Tibial artery (tissue), 4 donors: ENCODE measurements at places on chromosomes 7 and 10.

DNA sequence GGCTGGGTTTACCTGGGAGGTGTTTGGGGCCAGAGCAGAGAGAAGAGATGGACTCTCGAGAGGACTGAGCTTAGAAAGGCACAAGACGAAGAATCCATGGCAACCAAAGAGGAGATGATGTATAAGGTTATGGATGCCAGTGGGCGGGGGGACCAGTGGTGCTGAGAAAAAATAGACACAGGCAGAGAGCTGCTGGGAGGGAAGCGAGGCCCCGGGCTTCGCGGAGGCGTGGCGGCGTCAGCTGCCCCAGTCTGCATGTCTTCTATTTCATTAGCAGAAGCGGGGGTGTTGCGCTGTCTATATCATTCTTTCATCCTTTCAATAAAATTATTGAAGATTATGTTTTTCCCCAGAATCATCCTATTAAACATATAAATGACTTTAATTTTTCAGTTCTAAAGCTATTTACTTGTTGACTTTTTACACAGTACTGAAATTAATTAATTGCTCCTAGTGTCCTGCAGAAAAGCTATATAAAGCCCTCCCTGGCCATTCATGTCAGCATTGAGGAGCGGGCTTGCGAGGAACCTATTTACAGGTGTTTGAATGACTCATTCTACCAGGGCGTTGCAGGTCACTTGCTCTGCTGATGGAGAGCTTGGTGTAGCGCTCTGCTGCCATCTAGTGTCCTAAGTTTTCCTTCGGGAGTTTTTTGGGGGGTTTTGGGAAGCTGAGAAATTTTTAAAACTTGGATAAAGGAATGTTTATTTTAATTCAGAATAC is 42.9 kb upstream of the BHLHA15 start:
- DNase-seq = no peak

GRCh38 chr7:28586736-28587135 is 174.4 kb downstream of the CREB5 start:
- DNase-seq = no peak

- no peak for DNase-seq
Measured at GRCh38 chr7:143974459-143974858, 19.8 kb downstream of the OR2F1 start.

GRCh38 chr7:50189371-50189770 is 96.3 kb upstream of the ZPBP start:
- no peak for DNase-seq

DNA sequence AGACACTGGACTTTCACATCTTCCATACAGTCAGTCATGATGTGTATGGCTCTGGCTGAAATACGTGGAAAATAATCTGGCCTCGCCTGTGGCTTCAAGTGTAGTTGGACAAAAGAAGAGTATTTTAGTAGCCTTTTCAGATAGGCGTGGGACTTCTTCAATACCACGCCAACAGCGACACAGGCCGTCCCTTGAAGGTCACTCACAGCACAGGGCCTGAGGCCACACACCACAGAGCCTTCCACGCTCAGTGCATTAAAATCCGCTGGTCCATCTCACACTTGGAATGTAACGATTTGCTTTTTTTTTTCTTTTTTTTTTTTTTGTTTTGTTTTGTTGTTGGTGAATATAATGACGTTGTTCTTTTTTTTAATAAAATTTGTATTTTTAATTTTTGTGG is 51.8 kb upstream of the SUN1 start:
- DNase-seq = no peak

- DNase-seq = no peak
Measured at GRCh38 chr7:131183611-131184119, 144.0 kb upstream of the MKLN1 start.

DNA sequence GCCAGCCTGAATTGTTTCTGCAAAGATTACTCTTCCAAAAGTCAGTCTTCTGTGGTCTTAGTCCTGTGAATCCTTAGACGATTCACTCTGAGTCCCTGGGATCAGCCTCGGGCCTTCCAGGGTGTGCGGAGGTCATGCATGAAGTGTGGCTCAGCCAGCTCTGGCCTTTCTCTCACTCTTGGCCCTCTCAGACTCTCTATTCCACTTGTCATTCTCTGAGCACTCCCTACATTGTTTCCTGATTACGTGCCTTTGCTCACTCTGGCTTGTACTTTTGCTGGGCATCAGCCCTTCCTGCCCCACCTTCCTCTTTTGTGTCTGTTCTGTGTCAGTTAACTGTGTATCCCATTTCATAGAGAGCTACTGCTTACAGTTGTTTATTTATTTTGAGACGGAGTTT is 36.0 kb downstream of the CCNY start:
- DNase-seq = no peak

DNA sequence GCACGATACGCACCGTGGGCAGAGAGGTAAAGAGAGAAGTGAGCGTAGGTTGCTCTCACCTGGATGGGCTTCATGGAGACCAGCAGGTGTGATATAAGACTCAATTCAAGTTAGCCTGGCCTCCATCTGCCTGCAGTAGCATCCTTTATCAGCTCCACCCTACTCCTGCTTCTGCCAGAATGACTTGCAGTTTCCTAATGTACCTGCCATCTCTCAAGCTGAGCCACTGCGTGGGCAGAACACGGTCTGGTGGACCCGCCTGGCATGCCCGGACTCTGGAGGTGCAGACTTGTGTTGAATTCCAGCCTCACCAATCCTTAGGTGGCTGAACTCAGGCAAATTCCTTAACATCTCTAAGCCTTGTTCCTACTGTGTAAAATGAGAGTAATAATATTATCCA is 64.3 kb downstream of the STEAP1B start:
- DNase-seq = no peak

GRCh38 chr10:108633046-108633445 is 1290.3 kb downstream of the XPNPEP1 start:
- DNase-seq = no peak

DNA sequence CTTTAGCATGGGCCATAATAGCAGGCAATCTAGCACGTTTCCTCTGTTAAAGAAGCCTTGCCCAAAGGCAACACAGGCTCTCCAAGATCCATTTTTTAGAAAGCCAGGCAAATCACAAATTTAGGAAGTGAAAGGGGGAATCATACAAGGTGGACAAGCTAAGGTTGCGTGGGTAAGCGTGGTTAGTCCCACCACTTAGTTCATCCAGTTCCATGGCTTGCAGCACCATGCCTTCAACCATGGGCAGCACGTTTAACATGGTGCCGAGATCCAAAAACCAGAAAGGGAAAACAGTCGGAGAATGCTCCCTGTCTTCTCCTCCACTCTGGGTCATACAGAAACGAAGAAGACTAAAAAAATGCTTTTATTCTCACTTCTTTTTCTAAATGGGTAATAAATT is 234.4 kb upstream of the IMMP2L start:
- no peak for DNase-seq

DNA sequence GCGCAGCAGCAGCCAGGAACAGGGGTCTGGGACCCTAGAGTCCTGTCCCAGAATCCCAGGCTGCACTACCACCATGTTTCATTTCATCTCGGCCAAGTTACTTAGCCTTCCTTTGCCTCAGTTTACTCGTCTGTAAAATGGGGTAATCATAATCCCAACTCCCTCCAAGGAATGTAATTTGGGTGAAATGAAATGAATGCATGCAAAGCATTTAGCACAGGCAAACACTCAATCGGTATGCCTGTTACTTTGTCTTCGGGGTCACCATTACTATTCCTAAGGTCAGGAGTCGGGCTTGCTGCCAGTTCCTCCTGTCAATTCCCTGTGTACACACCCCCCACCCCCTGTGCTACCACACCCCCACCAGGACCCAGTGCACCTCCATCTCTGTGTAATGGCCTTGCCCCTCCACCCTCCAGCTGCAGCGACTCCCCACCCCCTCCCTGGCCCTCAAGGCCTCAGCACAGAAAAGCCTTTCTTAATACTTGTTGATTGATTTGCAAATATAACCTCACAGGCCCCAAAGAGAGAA is 1.7 kb downstream of the TNS3 start:
- DNase-seq = no peak

DNA sequence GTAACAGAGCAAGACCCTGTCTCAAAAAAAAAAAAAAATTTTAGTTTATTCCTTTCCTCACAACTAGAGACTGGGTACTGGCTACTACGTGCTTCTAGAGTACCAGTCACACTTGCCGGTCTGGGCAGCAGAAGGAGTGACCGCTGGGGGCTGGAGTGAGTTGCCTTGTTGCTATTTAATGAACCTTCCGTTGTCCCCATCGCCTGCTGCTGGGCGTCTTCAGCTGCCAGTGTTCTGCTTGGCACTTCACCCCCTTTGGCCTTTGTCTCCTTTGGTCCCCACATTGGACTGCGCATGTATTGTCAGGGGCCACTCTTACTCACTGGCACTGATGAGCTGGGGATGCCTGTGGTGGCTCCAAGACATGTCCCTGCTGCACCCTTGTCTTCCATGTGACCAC is 110.6 kb downstream of the CLEC2L start:
- no peak for DNase-seq

DNA sequence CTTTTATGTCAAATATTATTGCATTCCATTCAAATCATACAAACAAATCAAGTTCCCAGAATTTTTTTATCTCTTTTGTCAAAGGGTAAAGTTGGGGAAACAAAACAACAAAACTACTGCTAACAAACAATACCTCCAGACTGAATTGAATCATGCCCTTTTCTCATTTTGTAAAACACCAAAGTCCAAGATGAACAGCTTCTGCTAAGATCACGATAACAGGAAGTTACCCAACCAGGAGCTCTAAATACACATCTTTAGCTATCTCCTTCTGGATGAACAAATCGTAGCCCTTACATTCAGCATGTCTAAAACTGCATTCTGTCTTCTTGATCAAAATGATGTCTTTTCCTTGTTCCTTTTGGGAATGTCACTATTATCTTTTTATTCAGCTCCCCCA is 97.4 kb downstream of the CTTNBP2 start:
- no peak for DNase-seq

DNA sequence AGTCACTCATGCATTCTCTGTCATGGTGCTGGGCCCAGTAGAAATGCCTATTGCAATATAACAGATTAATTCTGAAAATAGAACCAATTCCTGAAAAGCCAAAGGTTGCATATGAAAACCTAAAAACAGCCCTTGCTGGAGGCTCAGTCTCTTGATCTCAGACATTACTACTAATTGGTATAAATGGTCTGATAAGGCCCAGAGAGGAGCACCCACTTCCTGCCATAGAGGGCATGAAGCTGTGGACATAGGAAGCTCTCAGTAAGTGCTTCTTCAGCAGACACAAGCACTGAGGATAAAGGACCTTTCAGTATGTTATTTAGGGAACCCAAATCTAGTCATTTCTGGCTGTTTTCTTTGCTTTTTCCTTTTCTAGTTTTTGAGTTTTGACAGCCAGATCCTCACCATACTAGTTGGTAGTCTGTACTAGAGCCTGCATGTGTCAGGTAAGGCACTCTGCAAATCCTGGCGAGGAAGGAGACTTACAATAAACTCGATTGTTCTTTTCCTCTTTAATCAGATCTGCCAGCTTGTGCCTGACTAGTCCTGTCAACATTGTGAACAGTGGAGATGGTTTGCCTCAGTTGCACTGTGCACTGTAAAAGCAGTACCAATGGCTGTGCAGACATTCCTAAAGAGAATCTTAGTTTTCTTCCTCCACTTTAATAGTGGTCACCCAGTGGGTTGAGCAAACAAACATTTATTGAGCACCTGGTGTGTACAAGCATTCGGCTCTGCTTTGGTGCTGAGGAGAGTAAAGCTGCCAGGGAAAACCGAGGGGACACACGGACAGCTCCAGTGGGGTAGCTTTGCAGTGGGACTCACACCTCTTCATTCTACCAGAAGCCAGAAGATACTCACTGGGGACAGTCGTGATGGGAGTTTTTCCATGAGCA is 140.9 kb downstream of the CHN2 start:
- DNase-seq = no peak

DNA sequence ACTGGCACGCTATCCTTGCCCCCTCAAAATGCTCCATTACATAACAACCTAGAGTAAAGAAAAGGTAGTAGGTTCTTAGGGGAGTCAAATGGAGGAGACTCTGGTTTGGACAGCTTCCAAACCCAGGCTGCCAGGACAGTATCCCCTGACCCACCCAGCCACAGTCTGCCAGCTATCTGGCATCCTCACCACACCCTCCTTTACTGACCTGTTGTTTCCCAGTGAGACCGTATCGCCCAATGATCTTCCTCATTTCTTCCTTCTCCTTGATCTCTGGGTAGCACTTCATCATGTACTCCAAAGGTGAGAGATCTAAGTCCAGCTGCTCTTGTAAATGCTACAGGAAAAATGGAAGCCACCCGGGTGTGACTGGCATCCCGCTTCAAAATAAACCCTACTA is 5.1 kb upstream of the H2BK1 start:
- DNase-seq = no peak

DNA sequence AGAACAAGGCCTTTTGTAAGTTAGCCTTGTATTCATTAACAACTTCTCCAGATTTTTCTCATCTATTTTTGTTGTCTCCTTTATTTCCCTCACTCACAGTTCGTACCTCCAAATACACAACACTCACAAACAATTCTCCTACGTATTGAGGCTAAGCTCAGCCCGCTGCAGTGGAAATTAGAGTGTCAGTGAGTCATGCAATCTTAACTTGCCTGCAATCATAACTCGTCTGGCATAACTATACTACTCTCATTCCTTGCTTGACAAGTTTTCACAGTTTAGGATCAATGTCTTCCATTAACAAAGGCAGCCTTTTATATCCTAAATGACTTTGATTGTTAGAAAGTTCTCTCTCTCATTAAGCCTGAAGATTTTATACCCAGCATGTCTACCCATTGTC is 23.8 kb downstream of the TMEM196 start:
- DNase-seq = no peak

DNA sequence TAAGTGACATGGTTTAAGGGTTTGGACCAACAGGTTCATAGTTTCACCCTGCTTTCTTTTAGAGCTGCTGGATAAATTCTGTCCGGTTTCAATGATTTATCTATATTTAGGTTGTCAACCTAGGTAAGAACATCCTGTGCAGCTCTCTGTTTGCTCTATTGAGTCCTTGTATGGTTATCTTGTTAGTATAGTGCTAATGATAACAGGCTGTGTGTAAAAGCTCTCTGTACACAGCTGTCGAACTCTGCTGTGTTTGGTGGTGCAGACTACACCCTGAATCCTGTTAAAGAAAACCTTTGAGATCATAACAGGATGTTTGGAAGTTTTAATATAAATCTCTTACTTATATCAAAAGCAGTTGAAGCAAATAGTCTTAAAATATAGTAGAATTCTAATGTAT is 219.2 kb downstream of the SDK1 start:
- no peak for DNase-seq

GRCh38 chr7:131845573-131846314 is 289.3 kb upstream of the PODXL start:
- no peak for DNase-seq

- DNase-seq = no peak
Measured at GRCh38 chr10:22805304-22805703, 90.9 kb upstream of the PIP4K2A start.

- no peak for DNase-seq
Measured at GRCh38 chr10:112265745-112266144, 17.5 kb upstream of the TECTB start.

- DNase-seq = no peak
Measured at GRCh38 chr10:132149917-132150316, 36.8 kb upstream of the DPYSL4 start.
